T-cell (primary cell): ENCODE measurements at places on chromosomes 2 and 18.

DNA sequence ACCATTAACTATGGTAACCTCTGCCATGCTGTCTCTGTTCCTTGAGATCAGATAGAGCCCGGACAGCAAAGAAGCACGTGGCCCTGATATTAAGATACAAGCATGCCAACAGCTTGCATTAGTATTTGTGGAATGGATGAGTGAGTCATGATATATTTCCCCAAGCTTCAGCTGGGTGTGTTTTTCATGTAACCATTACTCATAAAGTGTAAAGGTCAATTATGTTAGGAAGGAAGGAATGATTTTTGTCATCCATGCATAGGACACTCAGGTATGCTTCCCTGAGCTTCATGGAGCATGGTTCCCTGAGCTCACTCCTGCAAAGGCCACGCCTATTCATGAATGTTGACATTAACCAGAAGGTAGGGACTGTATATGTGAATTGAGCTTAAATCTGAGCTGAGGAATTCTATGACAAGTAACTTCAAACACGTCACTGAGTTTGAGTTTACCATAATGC lies 74.6 kb downstream of the ARL4C start:
- DNase-seq, result no peak

GRCh38 chr2:129957891-129958290 lies 21.6 kb upstream of the RAB6C start:
- no peak for DNase-seq

DNA sequence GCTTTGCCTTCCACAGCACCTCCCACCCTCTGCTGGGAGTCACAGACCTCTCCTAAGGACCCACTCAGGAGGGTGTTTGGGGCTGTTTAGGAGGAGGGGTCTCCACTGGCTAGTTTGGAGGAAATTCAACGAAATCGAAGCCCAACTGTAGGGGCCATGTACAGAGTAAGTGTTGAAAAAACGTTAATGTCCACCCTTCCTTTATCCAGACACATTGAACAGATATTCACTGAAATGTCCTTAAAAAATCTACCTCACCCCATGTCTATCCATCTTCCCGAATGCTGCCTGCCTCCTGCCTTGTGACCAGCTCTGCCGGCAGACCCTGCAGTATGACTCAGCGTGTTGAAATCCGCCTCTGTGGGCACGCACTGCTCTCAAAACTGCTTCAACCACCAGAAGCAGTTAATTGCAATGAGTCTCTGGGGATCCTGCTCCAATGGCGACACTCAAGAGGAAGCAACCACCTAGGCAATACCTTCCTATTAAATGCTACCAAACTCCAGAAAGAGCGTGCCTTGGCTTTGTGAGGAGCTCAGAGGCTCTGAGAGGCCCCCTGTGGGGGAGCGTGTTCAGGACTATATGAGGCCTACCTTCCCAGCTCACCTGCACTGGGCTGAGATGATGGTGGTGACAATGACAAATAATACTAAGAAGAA lies 61.4 kb upstream of the RTN4 start:
- peak; percentile 4 for DNase-seq

DNA sequence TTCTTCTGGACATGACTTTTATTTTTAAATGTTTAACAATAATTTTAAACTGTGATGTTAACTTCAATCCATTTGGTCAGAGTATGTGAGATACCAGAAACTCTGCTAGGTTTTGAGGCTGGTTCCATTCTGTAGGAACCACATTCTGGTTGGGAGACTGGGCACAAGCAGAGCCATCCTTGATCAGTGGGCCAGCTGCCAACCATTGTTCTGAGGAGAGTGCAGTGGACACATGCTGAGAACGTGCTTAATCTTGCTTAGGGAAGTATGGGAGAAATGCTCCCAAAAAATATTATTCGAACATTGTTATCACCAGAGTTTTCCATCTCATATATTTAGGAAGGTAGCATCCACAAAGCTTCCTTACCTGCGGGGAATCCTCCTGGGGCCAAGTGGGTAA lies 155.8 kb downstream of the RTN4 start:
- DNase-seq, result no peak

DNA sequence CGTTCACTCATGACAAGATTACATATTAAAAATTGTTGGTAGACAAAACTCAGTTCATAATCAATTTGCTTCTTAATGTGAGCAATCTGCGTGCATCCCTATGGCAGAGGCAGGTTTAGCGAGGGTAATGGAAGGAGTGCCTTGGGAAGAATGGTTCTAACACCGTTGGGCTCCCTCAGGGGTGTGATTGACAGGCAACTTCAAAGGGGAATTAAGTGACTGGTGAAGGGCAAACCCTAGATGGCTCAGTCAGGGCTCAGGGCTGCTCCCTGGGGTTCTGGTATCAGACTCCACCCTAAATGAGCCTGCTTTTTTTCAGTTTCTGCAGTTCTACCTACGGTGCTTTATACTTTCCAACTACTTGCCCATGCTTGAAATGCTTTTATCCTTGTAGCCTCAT lies 419.5 kb upstream of the CELF4 start:
- no peak for DNase-seq

DNA sequence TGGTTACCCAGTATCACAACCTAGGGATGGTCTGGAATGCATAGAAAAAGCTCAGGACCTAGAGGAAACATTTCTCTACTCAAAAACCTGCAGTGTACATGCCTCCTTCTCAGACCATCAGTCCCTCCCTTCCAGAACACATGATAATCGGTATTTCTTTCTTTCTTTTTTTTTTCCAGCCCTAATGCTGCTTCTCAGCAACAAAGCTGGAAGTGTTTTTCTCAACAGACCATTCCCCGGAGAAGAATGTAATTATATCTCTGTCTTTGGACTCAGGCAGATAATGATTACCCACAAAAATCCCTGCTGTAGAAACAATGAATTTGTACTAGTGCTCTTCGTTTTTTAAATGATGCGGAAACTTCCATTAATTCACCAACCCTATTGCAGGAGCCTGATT lies 44.1 kb upstream of the NDUFV2 start:
- DNase-seq, result no peak

- DNase-seq, result no peak
Observed at GRCh38 chr18:64131314-64131713, 17.6 kb downstream of the LINC00305 start.

GRCh38 chr2:37396890-37397565 lies 52.6 kb downstream of the QPCT start:
- no peak for DNase-seq

GRCh38 chr2:162126527-162126926 lies 25.5 kb downstream of the GCG start:
- no peak for DNase-seq

DNA sequence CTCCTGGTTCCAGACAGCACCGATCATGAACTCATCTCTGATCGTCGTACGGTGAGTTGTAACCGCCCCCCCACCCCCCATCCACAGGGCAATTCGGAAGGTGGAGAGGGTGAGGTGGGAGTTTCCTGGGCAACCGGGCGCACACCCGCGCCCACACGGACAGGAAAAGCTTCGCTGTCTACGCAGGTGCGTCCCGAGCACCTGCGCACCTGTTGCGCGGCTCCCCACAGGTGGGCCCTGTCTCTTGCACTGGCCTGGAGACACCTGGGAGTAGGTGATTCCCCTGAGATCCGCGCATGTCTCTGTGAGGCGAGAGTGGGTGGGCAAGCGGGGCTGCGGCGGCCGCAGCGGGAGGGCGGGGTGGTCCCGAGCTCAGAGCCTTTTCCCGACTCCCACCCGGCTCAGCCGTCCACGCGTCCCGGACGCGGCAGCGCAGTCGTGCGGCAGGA lies 459 bp upstream of the ATP6V1C2 start:
- peak; percentile 3 for DNase-seq

DNA sequence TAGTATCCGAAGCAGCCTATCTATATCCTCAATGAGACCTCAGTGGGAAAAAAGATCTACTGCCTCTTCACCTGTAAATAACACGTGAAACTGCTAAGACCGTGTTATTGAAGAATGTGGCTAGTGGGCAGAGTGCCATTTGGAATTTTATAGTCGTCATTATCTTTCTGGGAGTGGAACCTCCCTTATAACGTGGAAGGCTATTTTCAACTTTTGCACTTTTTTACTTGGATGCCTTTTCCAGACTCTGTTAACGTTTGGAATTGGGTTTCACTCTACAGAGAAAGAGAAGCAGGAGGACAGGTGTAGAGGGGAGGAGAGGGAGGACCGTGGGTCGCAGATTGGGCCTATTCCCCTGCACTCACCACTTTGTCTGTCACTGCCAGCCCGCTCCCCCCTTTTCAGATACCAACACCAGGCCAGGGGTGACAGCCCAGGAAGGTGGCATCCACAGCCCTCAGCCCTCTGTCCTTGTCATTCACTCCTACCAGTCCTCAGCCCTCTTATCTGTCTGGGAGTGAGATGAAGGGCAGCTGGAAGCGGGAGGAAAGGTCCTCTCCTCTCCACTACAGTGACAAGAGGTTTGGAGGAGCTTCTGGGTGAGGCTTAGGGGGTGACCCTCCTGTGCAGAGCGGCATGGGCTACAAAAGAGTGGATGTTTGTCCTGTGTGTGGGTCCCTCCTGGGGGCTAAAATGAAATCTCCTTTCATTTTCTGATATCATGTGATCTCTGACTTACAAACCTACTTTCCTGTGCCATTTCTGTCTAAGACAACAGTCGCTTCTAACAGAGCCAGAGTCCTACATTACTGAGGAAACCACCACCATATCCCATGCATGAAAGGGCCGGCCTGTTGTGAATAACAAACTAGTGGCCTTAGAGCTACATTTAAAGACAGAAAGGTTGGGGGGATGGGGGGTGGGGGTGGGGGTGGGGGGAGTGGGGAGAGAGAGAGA lies 23.9 kb upstream of the CEP68 start:
- no peak for DNase-seq

- no peak for DNase-seq
Observed at GRCh38 chr2:222408684-222409083, 15.7 kb upstream of the SGPP2 start.

DNA sequence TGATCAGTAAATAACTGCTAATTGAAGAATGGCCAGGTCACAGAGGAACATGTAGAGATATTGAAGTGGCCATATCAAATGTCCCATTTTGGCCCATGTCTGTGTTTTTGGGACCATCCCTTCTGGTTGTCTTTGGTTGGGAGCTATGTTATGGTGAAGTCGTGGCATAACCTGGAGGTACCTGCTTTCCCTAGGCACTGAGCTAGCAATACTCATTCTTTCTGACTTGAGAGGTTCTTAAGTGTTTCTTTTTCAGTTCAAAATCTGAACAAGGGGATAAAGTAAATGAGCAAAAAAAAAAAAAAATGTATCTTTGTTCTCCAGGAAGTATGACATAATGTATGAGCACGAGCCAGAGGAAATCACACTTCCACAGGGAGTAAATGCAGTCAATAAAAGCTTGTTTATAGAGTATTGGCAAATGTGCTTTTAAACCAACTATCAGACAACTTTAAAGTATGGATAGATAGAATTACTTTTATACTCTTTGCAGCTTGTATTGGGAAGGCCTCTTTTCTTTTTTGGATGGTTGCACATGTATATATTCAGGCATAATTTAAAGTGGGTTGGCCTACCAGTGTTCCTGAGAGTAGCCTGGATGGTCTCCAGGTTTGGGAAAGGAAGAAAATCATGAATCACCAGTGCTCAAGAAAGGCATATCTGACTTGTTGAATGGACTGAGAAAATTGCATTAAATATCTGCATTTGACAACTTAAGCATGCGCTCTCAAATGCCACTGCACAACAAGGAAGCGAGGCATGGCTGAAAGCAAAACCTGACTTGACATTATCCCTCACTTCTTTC lies 125.0 kb downstream of the SPHKAP start:
- DNase-seq, result no peak

DNA sequence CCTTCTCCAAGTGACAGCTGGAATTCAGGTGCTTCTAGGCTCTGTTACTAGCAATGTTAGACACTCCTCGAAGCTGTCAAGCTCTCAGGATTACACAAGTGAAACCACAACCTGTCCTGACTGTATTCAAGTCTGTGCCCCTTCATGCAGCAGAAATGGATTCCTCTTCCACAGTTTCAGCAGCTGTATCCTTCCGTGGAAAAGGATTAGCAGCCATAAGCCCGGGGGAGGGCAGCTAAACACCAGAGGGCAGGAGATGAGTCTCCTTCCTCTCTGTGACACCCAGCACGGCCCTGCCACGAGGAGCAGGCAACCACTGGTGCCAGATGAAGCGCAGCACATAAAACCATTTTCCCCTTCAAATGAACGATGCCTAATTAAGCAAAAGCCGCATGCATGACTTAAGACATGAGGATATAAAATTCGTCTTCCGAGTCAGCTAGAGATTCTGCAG lies 1.2 kb downstream of the ST3GAL5 start:
- peak; percentile 36 for DNase-seq

DNA sequence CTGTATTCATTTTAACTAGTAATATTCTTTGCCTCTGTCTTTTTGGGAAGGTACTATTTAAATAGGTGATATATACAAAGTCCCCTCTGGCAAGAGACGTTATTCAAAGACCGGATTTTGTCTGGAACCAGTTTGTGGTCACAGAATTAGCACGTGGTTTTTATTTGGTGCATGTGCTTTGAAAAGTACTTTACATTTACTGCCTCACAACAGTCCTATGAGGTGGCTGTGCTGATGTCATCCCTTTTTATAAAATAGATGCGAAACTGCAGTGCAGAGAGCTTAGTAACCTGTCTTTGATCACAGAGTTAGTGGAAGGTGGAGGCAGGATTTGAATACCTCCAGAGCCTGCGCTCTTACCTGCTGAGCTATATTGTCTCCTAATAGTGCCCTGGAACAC lies 4.0 kb downstream of the LPIN1 start:
- DNase-seq, result peak; percentile 70

DNA sequence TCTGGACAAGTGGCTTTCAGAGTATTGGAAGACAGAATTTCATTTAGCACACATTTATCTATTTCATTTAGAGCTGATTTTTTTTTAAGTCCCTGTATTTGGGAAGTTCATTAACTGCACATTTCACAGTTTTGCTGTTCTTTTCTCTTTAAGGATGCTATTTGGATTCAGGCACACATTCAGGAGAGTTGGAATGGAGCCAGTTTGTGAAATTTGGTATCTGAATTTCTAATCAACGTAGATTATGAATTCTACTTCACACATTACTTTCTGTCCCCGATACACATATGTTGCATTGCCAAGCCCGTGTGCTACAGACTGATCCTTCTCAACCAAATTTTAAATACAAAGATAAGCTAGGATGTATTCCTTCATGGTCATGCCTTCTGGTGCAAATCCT lies 503.9 kb downstream of the IRS1 start:
- no peak for DNase-seq

DNA sequence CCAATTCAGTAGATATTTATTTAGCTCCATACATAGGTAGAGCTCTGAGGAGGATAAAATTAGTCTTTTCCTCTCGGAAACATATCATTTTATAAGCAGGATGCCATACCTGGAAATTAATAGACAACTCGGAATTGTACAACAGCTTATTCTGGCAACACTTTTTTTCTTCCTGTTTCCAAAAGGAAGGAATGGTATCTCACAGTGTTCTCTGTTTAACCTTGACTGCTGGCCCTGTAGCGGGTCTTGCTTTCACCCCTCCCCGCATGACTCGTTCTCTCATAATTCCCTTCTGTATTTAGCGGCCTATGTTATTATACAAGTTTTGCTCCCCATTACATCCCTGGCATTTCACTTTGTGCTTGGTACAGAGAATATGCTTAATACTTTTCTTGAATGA lies 2.5 kb upstream of the KYNU start:
- DNase-seq, result no peak

GRCh38 chr18:8107426-8107825 lies 501.8 kb upstream of the RAB12 start:
- DNase-seq, result no peak
